ENCODE measurements at places on chromosomes 7 and 10. TPM values are rescaled to one million over a fixed set of nuclear protein-coding genes. Genes with fewer than 3 reads are reported as not detected.

CACNB2 gene
- 56.7 TPM for total RNA-seq

DNA sequence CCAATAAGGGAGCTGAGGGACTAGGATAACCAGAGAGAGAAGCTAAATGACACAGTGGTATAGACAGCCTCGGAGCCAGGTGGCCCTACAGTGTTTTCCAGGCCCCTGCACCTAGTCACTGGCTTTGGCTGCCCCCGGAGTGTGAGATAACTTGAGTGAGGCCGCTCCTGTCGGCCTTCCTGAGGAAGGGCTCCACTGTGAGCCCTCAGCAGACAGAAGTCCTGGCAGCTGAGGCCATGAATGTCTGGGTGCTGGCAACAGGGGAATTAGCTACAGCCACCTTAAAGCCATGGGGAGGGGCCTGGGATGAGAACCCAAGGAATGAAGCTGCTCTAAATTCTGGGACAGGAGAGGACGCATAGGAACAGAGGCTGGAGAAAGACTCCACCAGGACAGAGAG, 4.6 kb upstream of the GDF10 start:
- no peak overlapping the region for H3K4me3 ChIP-seq
- no peak overlapping the region for H3K27ac ChIP-seq
- H3K27me3 ChIP-seq, result no peaks in the 10 kb centered on the region
- H3K36me3 ChIP-seq, result no peaks in the 10 kb centered on the region

DNA sequence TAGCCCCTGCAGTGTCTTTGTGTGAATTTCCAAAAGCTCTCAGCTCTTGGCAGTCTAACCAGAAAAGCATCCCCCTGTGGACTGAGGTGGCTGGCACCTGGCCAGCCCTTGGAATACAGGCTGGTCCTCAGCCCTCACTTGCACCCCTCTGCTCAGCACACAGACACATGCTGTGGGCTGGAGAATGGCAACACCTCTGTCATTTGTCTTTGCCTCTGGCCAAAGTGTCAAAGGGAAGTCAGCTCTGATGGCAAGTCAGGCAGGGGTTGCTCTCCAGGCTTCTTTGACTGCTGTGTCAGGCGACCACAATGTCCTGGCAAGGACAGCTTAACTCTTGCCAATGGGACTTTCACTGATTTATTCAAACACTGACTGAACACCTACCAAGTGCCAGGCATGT, 724.8 kb downstream of the INHBA start:
- no peaks in the 10 kb centered on the region for H3K36me3 ChIP-seq
- no peak overlapping the region for H3K4me3 ChIP-seq
- no peaks in the 10 kb centered on the region for H3K27me3 ChIP-seq
- H3K4me1 ChIP-seq, result no peaks in the 10 kb centered on the region

DNA sequence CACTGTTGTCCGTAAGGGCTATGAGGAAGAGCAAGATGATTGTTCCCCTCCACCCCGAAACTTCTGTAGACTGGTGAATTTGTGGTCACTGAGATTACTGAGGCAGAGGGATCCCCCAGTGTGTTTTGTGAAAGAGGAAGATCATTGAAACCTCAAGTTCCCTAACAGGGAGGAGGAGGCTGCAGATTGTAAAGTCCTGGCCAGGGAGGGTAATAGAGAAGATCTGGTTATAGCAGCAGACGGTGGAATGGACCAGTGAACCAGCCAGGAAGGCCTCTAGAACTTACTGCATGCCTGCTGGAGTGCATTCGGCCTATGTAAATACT, 31.1 kb downstream of the LMTK2 start:
- H3K4me3 ChIP-seq, result no peak overlapping the region
- peaks cover 3% of the 10 kb centered on the region for H3K36me3 ChIP-seq
- no peak overlapping the region for H3K27ac ChIP-seq
- DNase-seq, result no peak
- no peaks in the 10 kb centered on the region for H3K27me3 ChIP-seq

GRCh38 chr10:59561477-59562121, 148.1 kb downstream of the SLC16A9 start:
- H3K27ac ChIP-seq, result no peak overlapping the region
- H3K27me3 ChIP-seq, result no peaks in the 10 kb centered on the region
- no peaks in the 10 kb centered on the region for H3K4me1 ChIP-seq
- no peak for DNase-seq
- no peaks in the 10 kb centered on the region for H3K36me3 ChIP-seq
- no peak overlapping the region for H3K4me3 ChIP-seq

GRCh38 chr7:77734659-77735421, 38.6 kb downstream of the RSBN1L start:
- H3K27me3 ChIP-seq, result no peaks in the 10 kb centered on the region
- DNase-seq, result no peak
- H3K4me3 ChIP-seq, result no peak overlapping the region
- H3K27ac ChIP-seq, result no peak overlapping the region
- no peaks in the 10 kb centered on the region for H3K36me3 ChIP-seq

DNA sequence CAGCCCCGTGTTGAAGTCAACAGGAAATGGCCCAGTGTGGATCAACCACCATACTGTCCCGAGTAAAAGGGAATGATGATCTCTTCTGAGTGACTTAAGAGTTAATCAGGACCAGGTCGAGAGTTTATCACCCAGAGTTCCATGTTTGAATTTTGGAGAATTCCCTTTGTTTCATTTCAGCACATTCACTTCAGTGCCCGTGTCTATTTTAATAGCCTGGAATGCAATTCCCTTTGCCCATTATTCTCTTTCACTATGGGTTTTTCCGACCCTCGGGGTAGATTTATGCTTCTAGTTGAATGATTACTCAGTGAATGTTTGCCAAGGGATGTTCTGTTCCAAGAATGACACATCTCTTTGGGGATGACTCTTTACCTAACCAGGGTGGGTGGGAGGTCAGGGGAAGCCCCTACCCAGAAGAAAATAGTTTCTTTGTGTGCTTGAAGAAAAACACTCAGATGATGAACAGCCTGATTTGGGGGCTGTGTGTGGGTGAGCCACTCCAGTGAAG, 594.9 kb downstream of the INHBA start:
- peaks cover 4% of the 10 kb centered on the region for H3K4me1 ChIP-seq
- no peaks in the 10 kb centered on the region for H3K36me3 ChIP-seq
- no peak overlapping the region for H3K4me3 ChIP-seq
- H3K27ac ChIP-seq, result no peak overlapping the region
- H3K27me3 ChIP-seq, result no peaks in the 10 kb centered on the region
- no peak for DNase-seq

VKORC1L1 gene
- 15.6 TPM for total RNA-seq

ZNF365 gene
- total RNA-seq, result 2.2 TPM

GRCh38 chr10:103543617-103544525, 50.4 kb downstream of the NEURL1 start:
- no peaks in the 10 kb centered on the region for H3K36me3 ChIP-seq
- no peak overlapping the region for H3K27ac ChIP-seq
- H3K4me3 ChIP-seq, result no peak overlapping the region
- H3K27me3 ChIP-seq, result no peaks in the 10 kb centered on the region
- peaks cover 4% of the 10 kb centered on the region for H3K4me1 ChIP-seq

DNAJC30 gene
- 3.9 TPM for total RNA-seq

GRCh38 chr10:67803588-67804394, 34.2 kb downstream of the DNAJC12 start:
- H3K4me1 ChIP-seq, result no peaks in the 10 kb centered on the region
- no peaks in the 10 kb centered on the region for H3K36me3 ChIP-seq
- H3K4me3 ChIP-seq, result no peak overlapping the region
- H3K27ac ChIP-seq, result no peak overlapping the region

DNA sequence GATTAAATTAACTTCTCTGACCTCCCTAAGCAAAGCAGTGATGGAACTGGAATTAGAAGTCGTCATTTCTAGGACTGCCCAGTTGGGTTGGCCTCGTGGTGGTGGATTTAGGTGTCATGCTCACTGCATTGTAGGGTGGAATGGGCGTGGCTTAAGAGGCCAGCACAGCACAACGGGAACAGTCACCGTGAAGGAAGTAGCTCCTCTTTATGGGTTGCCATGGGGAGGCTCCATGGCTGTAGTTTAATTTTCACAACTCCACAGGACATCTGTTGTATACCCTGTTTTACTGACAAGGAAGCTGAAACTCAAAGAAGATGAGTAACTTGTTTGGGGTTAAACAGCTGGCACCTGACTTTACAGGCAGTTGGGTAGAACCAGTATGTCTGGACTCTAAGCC, 208.3 kb downstream of the CELF2 start:
- H3K27ac ChIP-seq, result no peak overlapping the region
- no peak for DNase-seq
- no peaks in the 10 kb centered on the region for H3K4me1 ChIP-seq
- no peaks in the 10 kb centered on the region for H3K36me3 ChIP-seq

- DNase-seq, result no peak
- no peak overlapping the region for H3K4me3 ChIP-seq
- peaks cover 54% of the 10 kb centered on the region for H3K36me3 ChIP-seq
- peaks cover 17% of the 10 kb centered on the region for H3K4me1 ChIP-seq
Measured at GRCh38 chr10:68342909-68343516, 10.3 kb upstream of the PBLD start.

DNA sequence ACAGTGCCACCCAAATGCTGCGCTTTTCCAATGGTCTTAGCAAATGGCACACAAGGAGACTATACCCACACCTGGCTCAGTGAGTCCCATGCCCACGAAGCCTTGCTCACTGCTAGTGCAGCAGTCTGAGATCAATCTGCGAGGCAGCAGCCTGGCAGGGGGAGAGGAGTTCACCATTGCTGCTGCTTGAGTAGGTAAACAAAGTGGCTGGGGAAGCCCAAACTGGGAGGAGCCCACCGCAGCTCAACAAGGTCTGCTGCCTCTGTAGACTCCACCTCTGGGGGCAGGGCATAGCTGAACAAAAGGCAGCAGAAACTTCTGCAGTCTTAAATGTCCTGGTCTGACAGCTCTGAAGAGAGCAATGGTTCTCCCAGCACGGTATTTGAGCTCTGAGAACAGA, 891.2 kb downstream of the PCDH15 start:
- no peaks in the 10 kb centered on the region for H3K36me3 ChIP-seq
- no peaks in the 10 kb centered on the region for H3K27me3 ChIP-seq
- H3K4me3 ChIP-seq, result no peak overlapping the region
- no peaks in the 10 kb centered on the region for H3K4me1 ChIP-seq
- no peak overlapping the region for H3K27ac ChIP-seq

HOXA10 gene
- total RNA-seq, result not detected

GRCh38 chr10:50456719-50457118, 167.0 kb downstream of the SGMS1 start:
- no peaks in the 10 kb centered on the region for H3K27me3 ChIP-seq
- H3K27ac ChIP-seq, result no peak overlapping the region
- H3K36me3 ChIP-seq, result no peaks in the 10 kb centered on the region
- no peak overlapping the region for H3K4me3 ChIP-seq

- peaks cover 16% of the 10 kb centered on the region for H3K27me3 ChIP-seq
- no peak overlapping the region for H3K27ac ChIP-seq
- peaks cover 15% of the 10 kb centered on the region for H3K36me3 ChIP-seq
- H3K4me1 ChIP-seq, result peaks cover 35% of the 10 kb centered on the region
- DNase-seq, result no peak
Measured at GRCh38 chr7:101163279-101164070, 1.9 kb downstream of the VGF start.

TMEM196 gene
- total RNA-seq, result not detected

GRCh38 chr10:20156511-20156910, 340.3 kb downstream of the PLXDC2 start:
- H3K4me1 ChIP-seq, result peaks cover 6% of the 10 kb centered on the region
- H3K36me3 ChIP-seq, result no peaks in the 10 kb centered on the region
- no peak for DNase-seq
- no peaks in the 10 kb centered on the region for H3K27me3 ChIP-seq
- H3K4me3 ChIP-seq, result no peak overlapping the region
- no peak overlapping the region for H3K27ac ChIP-seq

DNA sequence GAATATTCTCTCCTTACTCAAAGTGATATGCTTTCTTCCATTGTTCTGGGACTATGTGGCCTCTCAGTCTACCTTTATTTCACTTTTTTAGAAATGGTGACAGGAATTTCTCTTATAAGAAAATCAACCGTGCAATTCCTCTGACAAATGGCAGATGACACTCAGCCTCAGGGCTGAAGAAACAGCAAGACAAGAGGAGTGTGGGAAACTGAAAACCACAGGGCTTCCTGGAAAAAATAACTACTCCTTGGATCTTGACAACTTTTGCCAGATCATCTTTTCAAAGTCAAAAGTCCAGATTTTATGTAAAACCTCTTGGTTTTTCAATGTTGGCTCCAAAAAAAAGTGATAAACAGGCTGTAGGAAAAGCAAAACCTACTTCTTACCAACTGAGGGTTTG, 121.5 kb downstream of the TYW1B start:
- no peak overlapping the region for H3K27ac ChIP-seq
- H3K4me1 ChIP-seq, result no peaks in the 10 kb centered on the region
- no peak overlapping the region for H3K4me3 ChIP-seq
- no peak for DNase-seq
- no peaks in the 10 kb centered on the region for H3K36me3 ChIP-seq

DNA sequence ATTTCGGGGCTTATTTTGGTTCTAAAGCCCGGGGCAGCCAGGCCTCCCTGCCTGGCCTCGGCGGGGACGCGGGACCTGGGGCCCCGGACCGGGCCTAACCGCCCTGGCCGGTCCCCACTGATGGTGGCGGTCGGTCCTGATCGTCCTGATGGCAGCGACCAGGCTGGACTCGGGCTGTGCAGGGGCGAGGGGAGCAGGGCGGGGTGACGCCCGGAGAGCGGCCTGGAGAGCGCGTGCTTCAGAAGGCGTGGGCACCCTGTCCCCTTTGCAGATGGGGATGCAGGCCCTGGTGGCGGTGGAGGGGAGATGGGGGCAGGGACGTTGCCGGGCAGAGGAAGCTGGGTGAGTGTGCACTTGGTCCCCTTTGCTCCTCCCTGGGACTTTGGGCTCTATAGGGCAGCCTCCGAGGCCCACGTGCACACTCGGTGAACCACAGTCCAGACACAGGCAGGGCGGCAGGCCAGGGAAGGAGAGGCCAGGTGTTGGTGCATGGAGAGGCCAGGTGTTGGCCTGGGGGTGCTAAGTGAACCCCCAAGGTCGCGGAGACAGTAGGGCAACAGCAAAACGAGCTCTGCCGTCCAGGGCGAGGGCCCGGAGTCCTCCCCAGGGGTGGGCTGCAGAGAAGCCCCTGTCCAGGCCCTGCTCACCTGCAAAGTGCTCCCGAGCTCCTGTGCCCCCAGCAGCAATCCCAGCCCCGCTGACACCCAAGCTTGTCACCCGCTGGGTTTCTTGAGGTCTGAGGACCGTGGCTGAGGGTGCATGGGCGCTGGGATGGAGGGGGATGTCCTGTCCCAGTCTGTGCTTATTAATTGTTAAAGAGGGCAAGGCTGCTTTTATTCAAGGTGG, 42.4 kb upstream of the FAM20C start:
- H3K27ac ChIP-seq, result peak overlapping the region; percentile 89
- H3K36me3 ChIP-seq, result no peaks in the 10 kb centered on the region
- H3K27me3 ChIP-seq, result no peaks in the 10 kb centered on the region
- H3K4me3 ChIP-seq, result peak overlapping the region; percentile 79

Measured in thoracic aorta (tissue), 2 donors.